ENCODE measurements at places on chromosomes 3 and 15. TPM values are rescaled to one million over a fixed set of nuclear protein-coding genes. Genes with fewer than 3 reads are reported as not detected.
A peak's percentile ranks its signal among the peaks of the same experiment; 100 is the strongest.

DNA sequence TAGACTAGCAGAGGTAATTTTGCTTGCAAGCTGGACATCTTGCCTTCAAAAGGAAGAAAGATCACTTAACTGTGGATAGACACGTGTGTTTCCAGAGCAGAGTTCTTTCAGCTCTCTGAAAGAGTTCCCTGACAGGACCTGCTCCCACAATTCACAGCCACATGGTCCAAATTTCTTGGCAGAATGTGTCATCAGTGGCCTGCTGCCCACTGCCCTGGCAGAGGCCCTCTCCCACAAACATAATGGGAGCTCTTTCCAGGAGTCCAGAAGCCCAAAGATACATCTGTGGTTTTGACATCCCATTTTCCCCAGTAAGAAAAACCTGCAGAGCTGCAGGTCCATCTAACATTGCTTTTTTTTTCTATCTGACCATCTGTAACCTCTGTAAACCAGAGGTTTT, 48.3 kb downstream of the SERPINI1 start:
- peak; percentile 46 for DNase-seq

DNA sequence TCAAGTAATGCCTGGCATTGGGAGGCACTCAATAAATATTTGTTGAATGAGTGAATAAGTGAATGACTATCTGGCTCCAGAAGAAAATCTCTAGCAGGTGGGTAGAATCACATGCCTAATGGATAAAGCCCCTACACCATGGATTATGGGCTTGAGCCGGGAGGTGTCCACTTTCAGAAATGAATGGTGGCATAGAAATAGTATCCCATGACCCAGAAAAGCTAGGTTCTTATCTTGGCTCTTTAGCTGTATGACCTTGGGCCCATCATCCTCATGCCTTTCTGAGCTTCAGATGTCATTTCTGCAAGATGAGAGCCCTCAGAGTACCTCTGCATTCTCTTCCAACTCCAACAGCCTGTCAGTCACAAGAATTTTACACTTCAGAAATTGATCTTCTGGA, 37.3 kb upstream of the TNIK start:
- DNase-seq = no peak

- peak; percentile 85 for DNase-seq
These were observed 136.2 kb downstream of the CHDH start for GRCh38 chr3:53709860-53710674.

GRCh38 chr3:11653298-11654055, 9.8 kb upstream of the VGLL4 start:
- DNase-seq = no peak

GRCh38 chr15:74316141-74316540, 51.3 kb downstream of the CYP11A1 start:
- DNase-seq = peak; percentile 52

DNA sequence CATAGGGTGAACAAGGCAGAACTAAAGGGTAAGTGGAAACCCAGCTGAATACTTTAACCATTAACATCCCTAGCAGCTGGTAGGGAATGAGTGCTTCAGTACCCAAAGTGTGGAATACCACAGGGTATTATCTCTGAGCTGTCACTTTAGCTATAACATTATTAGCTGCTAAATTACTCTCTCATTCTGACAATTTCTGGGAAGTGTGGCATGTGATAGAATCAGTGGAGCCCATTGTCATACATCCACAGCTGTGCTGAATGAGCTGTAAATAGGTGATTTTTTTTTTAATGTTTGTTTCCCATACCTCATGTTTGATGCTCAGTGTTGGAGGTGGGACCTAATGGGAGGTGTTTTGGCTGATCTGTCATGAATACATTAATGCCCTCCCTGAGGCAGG, 894.3 kb downstream of the DIPK2A start:
- DNase-seq = no peak

DNA sequence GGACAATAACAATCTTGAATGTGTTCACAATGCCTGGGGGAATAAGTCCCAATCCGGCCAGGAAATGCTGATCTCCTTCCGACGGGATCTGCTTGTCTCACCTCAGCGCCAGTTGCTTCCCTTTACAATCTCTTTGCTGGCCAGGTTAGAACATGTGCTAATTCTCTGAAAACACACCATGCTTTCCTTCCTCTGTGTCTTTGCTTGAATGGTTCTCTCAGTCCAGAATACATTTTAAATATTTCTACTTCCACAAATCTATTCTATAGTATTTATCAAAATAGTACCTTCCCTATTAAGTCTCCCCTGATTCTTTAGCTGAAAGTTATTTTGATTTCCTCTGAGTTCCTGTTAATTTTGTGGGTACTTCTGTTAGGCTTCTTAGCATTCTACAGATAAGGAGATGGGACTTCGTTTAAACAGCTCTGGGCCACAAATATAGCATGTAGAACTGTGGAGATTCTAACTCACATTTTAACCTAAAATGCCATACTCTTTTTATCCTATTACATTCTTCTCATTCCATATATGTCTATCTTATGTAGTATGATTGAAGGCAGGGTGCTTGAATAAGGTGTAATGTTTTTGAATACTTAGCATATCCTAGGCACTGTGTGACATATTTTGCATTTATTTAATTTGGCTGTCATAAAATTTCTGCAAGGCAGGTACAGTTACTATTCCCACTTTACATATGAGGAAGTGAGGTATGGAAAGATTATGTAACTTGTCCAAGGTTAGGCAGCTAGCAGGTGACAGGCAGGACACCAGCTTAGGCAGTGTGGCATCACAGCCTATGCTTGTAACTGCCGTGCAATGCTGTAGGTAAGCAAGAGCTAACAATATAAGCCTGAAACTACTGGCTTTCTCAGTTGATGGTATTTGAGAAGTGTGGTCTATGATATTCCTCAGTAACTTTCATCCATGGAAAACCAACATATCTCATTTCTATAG, 299.8 kb downstream of the LPP start:
- DNase-seq = no peak

- no peak for DNase-seq
These were observed 58.9 kb downstream of the EIF3J start for GRCh38 chr15:44595656-44596510.

- no peak for DNase-seq
These were observed 852.0 kb downstream of the FHIT start for GRCh38 chr3:60399292-60399691.

GRCh38 chr3:102037791-102038190, 188.5 kb downstream of the NFKBIZ start:
- no peak for DNase-seq

DNA sequence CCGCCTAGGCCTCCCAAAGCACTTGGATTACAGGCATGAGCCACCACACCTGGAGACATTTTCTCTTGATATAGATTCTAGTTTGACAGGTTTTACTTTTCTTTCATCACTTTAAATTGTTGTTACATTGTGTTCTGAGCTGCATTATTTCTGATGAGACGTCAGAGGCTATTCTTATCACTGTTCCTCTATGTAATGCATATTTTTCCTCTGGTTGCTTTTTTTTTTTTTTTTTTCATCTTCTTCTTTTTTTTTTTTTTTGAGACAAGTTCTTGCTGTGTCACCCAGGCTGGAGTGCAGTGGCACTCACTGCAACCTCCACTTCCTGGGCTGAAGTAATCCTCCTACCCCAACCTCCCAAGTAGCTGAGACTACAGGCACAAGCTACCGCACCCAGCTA, 41.2 kb downstream of the TRA2B start:
- DNase-seq = no peak

- no peak for DNase-seq
These were observed 95.3 kb upstream of the SLC2A2 start for GRCh38 chr3:171121801-171122200.

DNA sequence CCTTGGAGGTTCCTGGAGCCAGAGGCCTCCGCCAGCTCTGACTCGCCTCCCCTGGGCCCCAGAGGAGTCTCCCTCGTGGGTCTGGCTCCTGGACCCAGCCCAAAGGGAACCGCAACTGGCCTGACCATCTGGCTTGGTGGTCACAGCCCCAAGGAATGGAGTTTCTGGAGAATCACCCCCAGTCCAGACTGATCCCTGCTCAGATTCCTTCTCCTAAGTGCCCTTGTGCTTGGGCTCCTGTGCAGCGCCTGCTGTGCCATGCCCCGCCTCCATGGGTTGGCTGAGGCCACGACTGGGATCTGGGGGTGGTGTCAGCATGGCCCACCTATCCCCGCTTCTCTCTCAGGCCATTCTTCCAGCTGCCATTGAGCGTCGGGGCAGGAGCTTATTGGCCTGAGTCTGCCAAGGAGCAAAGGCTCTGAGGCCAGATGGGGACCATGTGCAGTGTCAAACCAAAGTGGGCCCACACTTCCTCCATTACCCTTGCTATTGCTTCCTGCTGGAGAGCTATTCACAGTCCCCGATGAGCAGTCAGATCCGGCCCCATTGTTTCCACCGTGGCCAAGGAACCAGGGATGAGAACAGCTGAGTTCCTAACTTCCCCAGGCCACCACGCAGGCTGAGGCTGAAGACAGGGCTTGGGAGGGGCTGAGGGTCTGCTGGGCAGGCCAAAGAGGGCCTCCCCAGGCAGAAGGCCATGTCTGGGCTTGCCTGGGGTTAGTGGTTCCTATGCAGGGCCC, 19.0 kb downstream of the CSPG4 start:
- no peak for DNase-seq

DNA sequence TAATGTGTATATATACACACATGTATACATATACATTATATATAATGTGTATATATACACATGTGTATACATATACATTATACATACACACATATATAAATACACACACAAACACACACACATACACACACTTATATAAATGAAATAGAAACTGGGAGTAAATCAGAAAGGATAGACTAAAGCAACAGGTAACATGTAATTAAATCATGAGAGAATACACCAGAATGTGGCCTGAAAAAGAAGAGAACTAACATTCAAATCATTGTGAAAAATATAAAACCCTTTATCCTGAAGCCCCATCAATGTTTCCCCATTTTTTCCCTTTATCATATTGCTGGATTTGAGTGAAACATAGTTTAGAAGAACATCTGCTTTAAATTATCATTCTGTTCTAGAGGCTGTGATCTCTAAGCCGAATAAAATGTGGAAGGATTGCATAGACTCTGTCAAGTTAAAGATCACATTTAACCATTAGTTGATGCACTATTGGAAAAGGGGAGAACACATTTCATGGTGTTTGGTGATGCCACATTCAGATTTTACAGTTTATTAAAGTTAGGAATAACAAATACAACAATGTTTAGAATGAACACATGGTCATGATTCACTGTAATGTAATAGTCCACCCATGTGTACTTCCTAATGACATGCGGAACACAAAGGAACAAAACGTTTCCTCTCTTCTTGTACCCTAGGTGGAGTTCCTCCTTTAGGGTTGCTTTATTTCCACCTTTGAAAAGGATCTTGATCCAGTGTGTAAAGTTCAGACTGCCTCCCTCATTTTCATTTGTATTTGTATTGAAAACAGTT, 12.5 kb upstream of the THRB start:
- DNase-seq = no peak

GRCh38 chr3:152322756-152323155, 54.0 kb downstream of the MBNL1 start:
- no peak for DNase-seq

DNA sequence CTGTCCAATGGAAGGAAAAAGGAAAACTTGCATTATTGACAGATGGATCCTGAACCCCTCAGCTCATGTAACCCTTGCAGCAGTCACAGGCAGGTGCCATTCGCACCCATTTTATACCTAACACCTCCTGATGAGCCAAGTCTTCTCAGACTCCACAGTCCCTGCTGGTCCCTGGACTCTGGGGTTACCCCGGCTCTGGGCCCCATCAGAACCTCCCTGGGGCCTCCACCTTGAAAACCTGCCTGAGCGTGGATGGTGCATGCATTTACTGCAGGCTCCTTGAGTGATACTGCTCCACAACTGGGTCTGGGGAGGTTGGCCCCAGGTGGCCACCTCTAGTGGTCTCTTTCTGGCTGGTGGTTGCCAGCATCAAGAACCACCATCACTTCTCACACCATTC, 15.9 kb upstream of the DOCK3 start:
- no peak for DNase-seq

GRCh38 chr3:101009386-101009785, 16.2 kb upstream of the ABI3BP start:
- DNase-seq = no peak

The ITGA11 gene
- 32.2 TPM for total RNA-seq

The ZCWPW2 gene
- total RNA-seq = 2.1 TPM

The GOLGA8S gene
- 0.16 TPM for total RNA-seq

The CISH gene
- 8.0 TPM for total RNA-seq

The GHSR gene
- not detected for total RNA-seq

The AHSG gene
- not detected for total RNA-seq

The PAK2 gene
- total RNA-seq = 40.6 TPM

The LRRC34 gene
- total RNA-seq = 2.0 TPM

The LINGO1 gene
- 0.81 TPM for total RNA-seq

The A4GNT gene
- total RNA-seq = not detected
